ENCODE measurements at places on chromosomes 3 and 15. TPM values are rescaled to one million over a fixed set of nuclear protein-coding genes. Genes with fewer than 3 reads are reported as not detected.

GRCh38 chr3:13215940-13216546, 142.8 kb upstream of the IQSEC1 start:
- DNase-seq, result no peak

DNA sequence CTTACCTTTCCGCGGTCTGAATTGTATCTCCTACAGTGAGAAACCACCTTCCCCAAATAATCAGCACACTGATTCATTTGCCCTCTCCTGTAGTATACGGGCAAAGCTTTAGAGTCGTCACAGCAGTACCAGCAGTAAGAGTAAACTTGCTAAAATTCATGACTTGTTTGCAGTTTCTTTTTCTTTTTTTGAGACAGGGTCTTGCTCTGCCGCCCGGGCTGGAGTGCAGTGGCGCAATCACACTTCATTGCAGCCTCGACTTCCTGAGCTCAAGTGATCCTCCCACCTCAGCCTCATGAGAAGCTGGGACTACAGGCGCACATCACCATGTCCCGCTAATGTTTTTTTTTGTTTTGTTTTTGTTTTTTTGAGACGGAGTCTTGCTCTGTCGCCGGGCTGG, 11.9 kb downstream of the SCAMP5 start:
- DNase-seq, result no peak

- no peak for DNase-seq
These were observed 191.5 kb downstream of the TP63 start for GRCh38 chr3:189822726-189823125.

DNA sequence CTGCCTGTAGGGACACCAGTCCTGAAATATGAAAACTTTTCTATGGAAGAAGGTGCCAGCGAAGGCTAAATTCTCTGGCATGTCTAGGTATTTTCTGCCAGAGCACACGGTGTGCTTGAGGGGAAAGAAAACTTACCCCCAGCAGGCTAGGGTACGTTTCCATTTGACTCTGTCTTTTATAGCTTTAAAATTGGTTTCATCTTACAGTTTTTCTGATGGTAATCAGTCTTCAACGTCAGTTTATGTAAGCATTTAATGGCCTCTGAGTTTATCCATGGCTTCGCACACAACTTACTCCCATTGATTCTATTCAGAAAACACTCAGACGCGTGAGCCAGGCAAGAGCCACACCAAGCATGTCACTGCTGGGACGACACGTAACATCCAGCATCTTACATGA, 249.7 kb downstream of the ADAMTS17 start:
- no peak for DNase-seq

DNA sequence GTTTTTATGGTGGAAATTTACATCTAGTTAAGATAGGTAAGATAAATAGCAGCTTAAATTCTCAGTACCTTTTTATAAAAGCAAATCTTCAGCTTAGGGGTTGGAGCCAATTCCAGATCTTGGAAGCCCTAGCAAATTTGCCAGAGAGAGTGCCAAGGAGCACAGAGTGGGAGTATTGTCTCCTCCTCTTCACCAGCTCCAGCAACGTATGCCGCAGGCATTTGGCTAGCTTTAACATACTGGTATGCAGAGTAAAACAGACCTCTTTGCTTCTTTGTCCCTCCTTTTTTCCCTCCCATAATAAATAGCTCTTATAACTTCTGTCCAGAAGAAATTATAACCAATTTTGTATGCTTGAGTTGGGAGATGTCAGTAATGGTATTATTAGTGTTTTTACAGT, 140.4 kb downstream of the DIPK2A start:
- DNase-seq, result no peak

DNA sequence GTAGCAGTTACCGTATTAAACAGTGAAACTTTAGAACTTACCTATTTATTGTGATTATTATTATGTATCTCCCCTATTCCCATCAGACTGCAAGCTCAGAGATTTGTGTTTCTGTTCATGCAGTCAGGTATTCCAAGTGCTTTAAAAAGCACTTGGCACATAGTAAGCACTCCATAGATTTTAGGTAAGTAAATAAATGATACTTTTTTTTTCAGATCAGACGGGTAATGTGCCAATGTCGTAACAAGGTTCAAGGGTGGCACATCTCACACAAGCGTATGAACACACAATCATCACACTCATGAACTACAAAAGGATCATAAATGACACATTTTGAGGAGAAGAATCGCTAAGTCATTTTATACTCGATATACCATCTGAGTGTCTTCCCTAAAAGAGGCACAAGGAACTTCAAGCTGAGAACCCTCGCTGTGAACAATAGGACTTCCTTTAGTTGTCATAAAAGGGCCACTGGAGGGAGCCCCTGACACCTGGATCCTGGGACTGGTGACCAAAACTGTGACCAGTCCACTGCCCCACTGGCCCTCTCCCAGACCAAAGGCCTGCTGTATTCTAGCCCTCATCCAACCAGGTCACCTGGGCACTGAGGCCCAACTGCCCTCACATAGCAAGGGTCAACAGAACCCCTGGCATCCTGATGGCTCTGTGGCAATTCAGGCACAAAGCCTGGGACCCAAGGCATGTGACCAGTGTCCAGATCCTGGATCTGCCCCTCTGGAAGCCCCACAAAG, 32.1 kb downstream of the KIF9 start:
- no peak for DNase-seq

DNA sequence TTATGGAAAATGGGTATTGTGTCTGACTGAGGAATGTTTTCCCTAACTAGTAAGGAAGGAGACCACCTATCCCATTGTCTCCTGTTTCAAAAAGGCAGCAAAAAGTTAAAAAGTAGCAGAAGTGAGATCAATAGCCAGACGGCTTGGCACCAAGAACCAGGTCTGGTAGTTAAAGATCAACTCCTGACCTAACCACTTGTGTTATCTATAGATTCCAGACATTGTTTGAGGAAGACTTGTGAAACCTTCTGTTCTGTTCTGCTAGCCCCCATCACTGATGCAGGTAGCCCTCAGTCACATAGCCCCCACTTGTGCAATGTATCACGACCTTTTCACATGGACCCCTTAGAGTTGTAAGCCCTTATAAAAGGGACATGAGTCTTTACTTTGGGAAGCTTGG, 46.3 kb upstream of the C2CD4B start:
- no peak for DNase-seq

DNA sequence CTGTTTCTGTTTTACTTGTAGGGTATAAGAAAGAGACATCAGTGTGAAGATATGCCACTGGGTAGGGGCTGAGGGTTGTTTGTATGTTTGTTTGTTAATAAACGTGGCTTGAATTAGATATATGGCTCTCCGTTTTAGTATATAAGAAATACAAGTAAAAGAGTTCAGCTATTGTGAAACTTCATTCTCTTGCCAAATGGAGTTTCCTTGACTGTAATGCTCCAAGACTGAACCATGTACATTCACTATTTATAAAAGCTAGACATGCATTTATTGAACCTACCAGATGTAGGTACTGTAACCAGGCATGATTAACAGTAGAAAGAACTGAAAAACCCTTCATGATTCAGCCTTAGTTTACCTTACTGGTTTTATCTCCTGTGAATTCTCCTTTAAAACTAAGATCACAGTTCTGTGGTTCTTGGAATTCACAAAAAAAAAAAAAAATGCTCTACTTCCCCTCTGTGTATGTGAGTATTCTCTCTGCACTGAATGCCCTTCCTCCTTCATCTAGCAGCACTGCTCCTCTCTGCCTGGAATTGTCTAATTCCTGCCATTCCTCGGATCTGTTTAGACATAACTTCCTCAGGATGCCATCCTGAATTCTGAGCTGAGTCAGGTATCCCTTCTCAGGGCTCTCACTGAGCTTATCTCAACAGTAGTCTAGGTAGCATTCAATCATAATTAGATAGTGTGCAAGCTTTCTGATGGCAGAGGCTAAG, 504.4 kb downstream of the FHIT start:
- DNase-seq, result no peak

GRCh38 chr3:124352149-124352539, 360.2 kb upstream of the ROPN1 start:
- no peak for DNase-seq

- no peak for DNase-seq
These were observed 145.8 kb downstream of the CHDH start for GRCh38 chr3:53700441-53700840.

DNA sequence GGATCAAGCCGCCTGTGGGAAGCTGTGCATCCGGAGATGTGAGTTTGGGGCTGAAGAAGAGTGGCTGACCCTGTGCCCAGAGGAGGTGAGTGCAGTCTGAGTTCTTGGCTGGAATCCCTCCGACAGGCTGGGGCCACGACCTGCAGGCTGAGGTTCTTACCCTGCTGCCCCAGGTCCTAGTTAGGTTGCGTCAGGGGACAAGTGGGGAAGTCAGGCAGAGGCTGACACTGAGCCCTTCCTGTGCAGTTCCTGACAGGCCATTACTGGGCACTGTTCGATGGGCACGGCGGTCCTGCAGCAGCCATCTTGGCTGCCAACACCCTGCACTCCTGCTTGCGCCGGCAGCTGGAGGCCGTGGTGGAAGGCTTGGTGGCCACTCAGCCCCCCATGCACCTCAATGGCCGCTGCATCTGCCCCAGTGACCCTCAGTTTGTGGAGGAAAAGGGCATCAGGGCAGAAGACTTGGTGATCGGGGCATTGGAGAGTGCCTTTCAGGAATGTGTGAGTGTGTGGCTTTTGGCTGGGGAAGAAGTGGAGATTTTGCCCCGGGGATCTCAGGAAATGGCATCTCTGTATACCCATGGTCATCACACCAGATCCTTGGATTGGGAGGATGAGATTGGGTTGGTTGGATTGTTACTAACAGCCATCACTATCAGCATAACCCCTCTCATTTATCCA, 1.3 kb downstream of the PPM1M start:
- no peak for DNase-seq

DNA sequence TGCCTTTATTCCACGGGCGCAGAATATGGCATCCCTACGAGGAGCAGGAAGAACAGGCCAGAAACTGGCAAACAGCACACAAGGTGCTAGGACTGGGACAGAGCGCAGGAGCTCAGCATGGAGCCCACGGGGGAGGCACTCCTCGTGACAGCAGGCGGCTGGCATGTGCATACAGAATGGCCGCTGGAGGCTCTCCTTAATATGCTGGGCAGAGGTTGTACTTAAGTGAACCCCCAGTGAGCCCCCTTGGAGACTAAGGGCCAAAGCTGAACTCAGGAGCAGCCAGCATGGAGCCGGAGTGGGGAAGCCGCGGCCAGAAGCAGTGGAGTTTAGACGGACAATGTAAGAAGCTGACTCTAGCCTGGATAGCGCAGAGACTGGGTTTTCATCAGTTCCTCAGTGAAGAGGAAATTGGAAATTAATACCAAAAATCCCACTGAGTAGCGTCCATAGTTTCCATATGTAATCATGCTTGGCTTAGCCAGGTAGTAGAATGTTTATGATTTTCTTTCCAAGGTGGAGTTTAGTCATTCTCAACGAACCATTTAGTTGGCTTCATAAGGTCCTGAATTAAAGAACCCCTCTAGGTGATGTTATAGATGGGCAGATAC, 69.4 kb downstream of the EPHB3 start:
- no peak for DNase-seq

- no peak for DNase-seq
These were observed 689.3 kb upstream of the CCDC54 start for GRCh38 chr3:106687905-106688304.

HES1 gene
- total RNA-seq, result 19.7 TPM

PXK gene
- total RNA-seq, result 12.5 TPM

CCR8 gene
- total RNA-seq, result 1.8 TPM

SNURF gene
- 6.9 TPM for total RNA-seq

FGF12 gene
- total RNA-seq, result 0.19 TPM

ST6GAL1 gene
- total RNA-seq, result 39.2 TPM
